ENCODE measurements at places on chromosomes 2 and 18. TPM values are rescaled to one million over a fixed set of nuclear protein-coding genes. Genes with fewer than 3 reads are reported as not detected.

TWSG1 gene
- total RNA-seq, result 110 TPM

DLGAP1 gene
- 0.06 TPM for total RNA-seq

IL36A gene
- not detected for total RNA-seq

LYPD6B gene
- 14.6 TPM for total RNA-seq

DNA sequence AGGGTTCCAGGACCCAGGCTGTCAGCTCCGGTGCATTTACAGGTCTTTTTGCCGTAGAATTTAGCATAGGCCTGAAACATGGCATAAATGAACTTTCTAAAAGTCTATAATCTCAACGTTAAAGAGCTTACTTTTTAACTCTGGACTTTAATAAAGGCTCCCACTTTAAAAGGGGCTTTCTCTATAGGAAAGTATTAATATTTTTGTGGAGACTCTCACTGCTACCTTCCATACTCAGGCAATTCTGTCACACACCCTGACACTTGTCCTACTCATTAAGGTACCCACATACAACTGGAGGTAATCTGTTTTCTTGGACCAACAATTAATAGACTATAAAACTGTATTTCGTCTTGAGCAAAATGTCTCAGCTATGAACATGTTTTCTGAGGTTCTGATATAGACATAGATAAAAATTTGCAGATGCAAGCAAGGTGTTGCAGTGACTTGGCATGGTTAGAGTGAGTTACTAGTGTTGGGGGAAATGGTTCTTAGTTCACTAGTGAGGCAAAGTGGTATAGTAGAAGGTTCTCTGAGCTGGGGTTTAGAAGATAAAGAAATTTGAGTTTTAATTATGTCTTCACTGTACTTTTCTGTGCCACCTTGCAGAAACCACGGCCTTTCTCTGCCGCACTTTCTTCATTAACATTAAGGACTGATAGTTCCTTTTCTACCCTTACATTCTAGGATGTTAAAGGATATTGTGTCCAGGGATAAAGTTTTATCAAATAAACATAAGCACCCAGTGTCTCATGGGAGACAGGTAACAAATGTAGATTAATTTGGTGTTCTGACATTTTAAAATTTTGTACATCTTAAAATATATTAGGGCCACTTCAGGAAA is 10.8 kb upstream of the NR4A2 start:
- no peak for DNase-seq

DNA sequence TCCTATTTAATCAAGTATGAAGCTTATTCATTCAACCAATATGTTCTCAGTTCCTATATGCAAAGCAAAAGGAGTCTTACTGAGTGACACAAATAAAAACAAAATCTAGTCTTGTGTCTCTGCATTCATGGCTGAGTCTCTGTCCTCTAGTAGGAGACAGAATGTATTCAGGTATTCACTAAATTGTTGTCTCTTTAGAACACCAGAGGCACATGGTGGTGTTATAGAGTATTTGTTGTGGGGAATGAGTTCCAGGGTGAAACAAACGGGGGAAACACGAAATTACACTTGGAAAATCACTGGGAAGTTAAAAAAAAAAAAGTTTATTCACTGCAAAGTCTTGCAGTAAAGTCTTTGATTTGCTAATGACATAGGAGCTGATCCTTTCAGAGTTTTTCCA is 131.7 kb upstream of the FSHR start:
- DNase-seq, result no peak
